ENCODE measurements at places on chromosomes 3 and 15.
A peak's percentile ranks its signal among the peaks of the same experiment; 100 is the strongest.

- DNase-seq = no peak
- H3K36me3 ChIP-seq = peaks cover 21% of the 10 kb centered on the region
- H3K27ac ChIP-seq = no peak overlapping the region
- H3K27me3 ChIP-seq = no peaks in the 10 kb centered on the region
These were observed 5.9 kb downstream of the RPUSD3 start for GRCh38 chr3:9837701-9838582.

DNA sequence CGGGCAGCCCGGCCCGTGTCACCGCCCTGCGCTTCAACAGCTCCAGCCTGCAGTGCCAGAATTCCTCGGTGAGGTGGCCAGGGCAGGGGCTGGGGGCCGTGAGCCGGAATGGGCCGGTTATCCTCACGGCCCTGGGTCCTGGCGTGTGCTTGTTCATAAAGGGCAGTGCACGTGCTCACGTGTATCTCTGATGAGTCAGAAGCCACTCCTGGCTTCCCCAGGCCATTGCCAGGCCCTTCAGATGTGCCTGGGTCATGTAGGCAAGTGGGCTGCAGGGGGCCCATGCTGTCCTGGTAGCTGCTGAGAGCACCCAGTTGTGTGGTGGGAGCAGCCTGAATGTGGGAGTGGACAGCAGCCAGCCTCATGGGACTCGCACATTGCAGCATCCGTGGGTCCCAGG lies 29.2 kb downstream of the PLXNA1 start:
- H3K4me3 ChIP-seq = no peak overlapping the region
- no peaks in the 10 kb centered on the region for H3K27me3 ChIP-seq
- H3K27ac ChIP-seq = peak overlapping the region; percentile 80
- no peak for DNase-seq
- peaks cover 38% of the 10 kb centered on the region for H3K4me1 ChIP-seq
- H3K36me3 ChIP-seq = peaks cover 26% of the 10 kb centered on the region

DNA sequence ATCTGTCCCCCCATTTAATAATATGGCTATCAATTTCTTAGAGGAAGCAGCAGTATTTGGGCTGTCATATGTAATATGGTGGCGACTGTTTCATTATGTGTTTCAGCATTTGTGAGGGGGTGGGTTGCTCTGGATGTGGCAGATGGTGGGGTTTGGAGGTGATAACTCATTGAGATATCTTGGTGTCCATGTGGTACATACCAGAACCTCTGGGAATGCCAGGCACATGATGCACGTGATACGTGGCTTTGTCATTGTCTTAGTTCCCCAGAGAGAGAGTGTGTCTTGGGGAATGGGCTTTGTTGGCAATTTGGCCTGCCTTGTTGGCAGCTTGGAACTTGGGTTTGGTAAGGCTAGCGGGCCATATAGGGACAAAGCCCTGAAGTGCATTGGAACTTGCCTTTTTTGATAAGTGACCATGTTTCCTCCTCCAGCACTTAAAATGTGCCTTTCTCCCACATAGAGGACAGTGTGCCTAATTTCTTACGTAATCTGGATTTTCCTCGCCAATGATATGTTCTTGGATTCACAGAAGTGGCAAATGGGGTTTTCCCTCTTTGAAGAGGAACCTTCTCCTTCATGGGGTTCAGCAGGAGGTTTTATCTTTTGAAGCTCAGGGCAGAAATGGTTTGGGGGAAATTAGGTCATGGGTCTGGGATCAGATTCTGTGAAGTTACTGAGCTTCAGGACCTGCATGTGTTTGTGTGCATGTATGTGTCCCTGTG lies 79.5 kb downstream of the DNASE1L3 start:
- peaks cover 61% of the 10 kb centered on the region for H3K36me3 ChIP-seq
- H3K4me3 ChIP-seq = no peak overlapping the region
- no peak for DNase-seq
- H3K4me1 ChIP-seq = peaks cover 31% of the 10 kb centered on the region
- no peak overlapping the region for H3K27ac ChIP-seq

DNA sequence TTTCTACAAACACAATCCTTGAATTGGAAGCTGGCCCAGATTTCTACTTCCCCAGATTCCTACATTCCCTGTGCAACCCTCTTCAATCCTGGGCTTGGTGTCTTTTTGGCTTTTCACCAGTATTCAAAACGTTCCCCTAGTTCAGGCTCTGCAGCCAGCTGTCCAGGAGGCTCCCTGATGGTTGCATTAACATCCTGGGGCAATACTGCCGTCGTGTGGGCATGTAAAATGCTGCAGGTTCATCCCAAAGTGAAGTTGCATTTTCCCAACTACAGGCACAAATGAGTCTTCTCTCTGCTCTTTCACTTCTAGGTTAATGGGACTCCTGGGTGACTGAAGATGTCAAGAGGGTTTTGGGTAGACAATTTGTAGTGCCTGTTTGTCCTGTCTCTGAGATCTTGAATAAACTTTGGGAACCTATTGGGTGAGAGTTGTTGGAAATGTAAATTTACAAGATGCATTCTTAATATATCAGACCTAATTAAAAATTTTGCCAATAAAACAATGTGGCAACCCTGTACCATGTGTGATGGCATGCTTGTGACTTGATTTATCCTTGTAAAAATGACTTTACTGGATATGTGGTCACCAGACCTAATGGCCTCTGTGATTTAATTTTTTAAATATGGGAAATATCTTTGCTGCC lies 28.6 kb downstream of the SOX14 start:
- H3K36me3 ChIP-seq = no peaks in the 10 kb centered on the region
- H3K4me3 ChIP-seq = no peak overlapping the region
- no peaks in the 10 kb centered on the region for H3K4me1 ChIP-seq
- H3K27me3 ChIP-seq = no peaks in the 10 kb centered on the region
- DNase-seq = no peak

GRCh38 chr3:53545310-53545995 lies 51.0 kb downstream of the CACNA1D start:
- H3K4me3 ChIP-seq = no peak overlapping the region
- no peaks in the 10 kb centered on the region for H3K4me1 ChIP-seq
- no peaks in the 10 kb centered on the region for H3K27me3 ChIP-seq
- no peak for DNase-seq

GRCh38 chr3:175150812-175151401 lies 291.8 kb downstream of the NAALADL2 start:
- no peak overlapping the region for H3K27ac ChIP-seq
- no peak for DNase-seq
- H3K4me3 ChIP-seq = no peak overlapping the region
- no peaks in the 10 kb centered on the region for H3K4me1 ChIP-seq
- H3K36me3 ChIP-seq = no peaks in the 10 kb centered on the region

GRCh38 chr15:40918799-40919392 lies 10.2 kb upstream of the DLL4 start:
- H3K27ac ChIP-seq = no peak overlapping the region
- no peaks in the 10 kb centered on the region for H3K4me1 ChIP-seq
- H3K4me3 ChIP-seq = no peak overlapping the region

GRCh38 chr3:17643691-17644090 lies 98.7 kb downstream of the TBC1D5 start:
- H3K4me1 ChIP-seq = peaks cover 25% of the 10 kb centered on the region
- no peaks in the 10 kb centered on the region for H3K27me3 ChIP-seq
- no peaks in the 10 kb centered on the region for H3K36me3 ChIP-seq
- no peak overlapping the region for H3K4me3 ChIP-seq
- DNase-seq = no peak
- H3K27ac ChIP-seq = no peak overlapping the region
